ENCODE measurements at places on chromosomes 5 and 9.

- no peak for DNase-seq
Measured at GRCh38 chr9:106179191-106179590, 484.9 kb downstream of the TMEM38B start.

DNA sequence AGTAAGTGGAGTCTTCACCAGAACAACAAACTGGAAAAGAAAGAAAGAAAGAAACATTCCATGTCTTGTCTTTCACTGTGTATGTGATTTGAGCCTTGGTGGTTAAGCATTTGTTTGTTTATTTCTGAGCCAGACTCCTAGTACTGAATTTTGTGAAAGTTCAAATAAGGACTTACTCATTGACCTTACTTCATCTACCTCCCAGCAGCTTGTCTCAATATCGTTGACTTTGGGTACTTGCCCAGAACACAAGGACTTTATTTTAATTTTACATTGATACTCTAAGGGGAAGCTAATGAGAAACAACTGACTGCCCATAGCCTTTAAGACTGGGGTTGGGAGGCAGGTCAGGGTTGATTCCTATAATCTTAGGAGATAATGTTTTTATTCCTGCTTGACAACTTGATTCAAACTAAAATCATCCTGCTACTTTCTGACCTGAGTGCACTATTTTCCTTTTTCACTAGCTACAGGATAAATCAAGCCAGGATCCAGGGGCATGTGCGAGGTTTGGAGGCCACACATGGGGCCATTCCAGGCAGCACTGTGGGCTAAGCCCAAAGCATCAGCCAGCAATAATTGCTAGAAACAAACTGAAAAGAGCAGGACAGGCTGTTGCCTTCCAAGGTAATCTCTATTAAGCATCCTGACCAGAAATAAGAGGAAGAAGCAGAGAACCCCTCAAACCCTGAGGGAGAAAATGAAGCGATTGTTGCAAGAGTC is 138.9 kb upstream of the RUSC2 start:
- DNase-seq: no peak

GRCh38 chr9:134626571-134627416 is 14.8 kb upstream of the COL5A1 start:
- DNase-seq: no peak

- DNase-seq: no peak
Measured at GRCh38 chr5:127136908-127137307, 63.6 kb upstream of the C5orf63 start.

DNA sequence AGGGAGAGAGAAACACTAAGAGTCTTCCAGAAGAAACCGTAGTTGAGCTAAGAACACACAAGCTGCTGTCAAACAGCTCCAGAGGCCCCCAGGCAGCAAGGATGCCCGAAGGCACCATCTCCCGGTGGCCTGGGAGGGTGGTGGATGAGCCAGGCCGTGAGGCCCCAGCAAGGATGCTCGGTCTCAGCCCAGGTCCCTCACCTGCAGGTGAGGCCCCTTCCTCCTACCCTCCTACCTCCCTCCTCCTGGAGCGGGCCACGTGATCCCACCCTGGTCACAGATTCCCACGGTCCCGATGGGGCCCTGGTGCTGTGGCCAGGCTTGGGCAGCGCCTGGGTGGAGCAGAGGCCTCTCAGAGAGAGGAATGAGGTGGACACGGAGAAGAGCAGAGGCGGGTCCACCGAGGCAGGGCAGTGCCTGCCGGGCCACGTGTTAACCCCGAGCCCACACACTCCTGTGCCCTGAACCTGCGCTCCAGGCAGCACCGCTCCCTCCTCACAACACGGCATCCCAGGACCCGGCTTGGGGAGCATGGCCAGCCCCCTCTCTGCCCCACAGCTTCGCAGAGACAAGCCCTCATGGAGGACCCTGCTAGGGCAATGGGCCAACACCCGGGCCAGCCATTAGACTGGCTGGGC is 95.4 kb upstream of the SARDH start:
- no peak for DNase-seq

- DNase-seq: no peak
Measured at GRCh38 chr5:166910995-166911394, 1380.5 kb upstream of the WWC1 start.

- no peak for DNase-seq
Measured at GRCh38 chr9:131873891-131874440, 134.1 kb upstream of the RAPGEF1 start.

DNA sequence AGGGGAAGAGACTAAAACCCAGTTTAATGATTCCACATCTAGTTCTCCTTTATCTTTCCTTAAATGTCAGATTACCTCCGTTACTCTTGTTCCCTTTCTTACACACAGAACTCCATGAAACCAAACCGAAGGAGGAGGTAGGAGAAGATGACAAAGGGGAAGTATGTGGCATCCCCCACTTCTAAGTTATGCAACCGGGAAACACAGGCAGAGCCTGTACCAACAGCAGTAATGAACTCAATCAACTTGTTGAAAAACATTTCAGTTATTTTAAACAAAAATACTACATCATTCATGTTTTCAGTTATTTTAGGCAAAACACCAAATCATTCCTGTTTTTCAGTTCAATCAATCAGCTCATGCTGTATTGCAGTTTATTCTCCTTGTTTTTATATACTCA is 101.8 kb downstream of the PCSK1 start:
- no peak for DNase-seq

DNA sequence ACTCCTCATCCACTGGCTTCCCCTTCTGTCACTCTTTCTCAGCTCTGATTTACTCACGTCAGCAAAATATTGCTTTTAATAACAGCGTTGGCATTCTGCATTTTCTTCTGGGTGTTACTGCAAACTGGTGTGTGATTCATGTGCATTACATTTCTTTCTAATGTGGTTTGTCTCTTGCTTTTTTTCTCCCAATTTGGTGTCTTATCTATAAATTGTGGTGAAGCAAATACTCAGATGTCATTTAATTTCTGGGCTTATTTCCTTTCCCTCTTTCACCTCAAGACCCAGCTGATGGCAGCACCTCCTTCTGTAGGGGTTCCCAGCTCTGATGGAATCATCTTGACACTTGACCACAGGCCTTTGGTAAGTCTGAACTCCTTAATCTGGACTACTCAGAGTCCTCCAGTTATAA is 180.7 kb upstream of the ZNF618 start:
- no peak for DNase-seq

DNA sequence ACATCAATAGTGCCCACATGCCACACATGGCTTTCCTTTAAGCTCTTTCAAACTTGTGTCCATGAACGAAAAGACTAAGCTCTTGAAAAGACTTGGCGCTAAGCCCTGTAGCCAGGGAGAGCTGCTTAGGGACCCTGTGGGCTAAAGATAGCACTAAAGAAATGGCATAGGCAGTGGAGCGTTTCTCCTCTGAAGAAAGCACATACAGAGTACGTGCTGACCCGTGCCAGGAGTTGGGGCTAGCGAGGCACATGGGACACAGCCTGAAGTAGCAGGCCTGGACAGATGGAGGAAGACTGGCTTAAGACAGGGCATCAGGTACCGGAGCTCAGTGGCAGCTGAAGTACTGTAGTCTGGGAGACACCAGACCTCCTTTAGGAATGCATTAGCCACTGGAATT is 39.7 kb downstream of the ADGRV1 start:
- no peak for DNase-seq

DNA sequence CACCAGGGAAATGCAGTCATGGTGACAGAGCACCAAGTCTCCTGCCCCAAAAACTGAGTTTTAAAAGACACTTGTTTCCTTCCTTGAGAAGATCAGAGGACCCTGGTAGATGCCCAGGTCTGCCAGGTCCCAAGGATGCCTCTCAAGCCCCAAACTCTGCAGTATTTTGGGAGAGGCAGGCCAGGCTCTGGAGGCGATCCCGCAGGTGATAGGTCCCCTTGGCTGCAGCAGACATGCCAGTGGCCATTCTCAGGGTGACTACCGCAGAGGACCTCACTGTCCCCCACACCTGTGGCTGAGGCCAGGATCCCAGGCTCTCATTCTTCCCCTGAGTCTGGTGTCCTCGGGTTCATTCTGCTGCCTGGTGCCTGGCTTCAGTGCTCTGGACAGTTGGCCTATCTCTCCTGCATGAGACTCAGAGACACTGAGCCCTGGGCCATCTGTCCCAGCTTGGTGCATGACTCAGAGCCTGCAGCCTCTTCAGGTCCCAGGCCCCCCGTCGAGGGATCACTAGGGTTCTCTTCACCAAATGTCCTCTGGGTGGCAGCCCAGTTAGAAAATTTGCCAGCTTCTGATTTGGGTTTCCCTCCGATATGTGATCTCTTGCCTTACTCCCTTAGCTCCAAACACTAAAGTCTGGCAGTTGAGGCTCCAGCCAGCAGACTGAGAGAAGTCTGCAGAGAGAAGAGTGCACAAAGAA is 59.7 kb upstream of the GARNL3 start:
- DNase-seq: no peak

- no peak for DNase-seq
Measured at GRCh38 chr5:159785656-159786055, 130.6 kb upstream of the ADRA1B start.

DNA sequence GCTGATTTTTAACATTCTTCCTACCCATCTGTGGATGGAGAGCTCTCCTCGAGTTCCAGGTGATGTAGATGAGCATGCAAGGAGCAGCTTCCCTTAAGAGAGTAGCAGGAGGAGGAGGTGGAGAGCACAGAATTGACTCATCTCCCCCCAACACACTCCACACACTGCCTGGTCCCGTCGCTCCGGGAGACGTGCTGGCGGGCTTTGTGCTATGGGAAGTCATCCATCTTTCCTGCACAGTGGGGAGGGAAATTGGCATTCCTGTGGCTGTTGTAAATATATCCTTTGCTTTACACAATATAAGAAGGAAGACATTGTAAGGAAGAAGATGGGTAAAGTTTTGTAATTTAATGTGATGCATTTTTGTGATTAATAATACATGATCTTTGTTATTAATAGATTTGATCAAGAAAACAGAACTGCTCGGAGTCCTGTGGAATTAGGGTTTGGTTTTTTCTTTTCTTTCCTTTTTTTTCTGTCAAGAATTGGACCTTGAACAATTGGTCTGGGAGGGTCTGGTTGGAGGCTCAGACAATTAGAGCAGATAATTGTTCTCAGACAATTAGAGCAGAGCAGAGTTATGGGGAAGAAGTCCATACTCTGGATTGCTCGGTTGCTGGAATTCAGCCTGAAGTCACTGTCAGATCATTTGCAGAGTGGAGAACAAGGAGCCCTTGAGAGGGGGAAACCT is 297.8 kb downstream of the GADD45G start:
- no peak for DNase-seq

DNA sequence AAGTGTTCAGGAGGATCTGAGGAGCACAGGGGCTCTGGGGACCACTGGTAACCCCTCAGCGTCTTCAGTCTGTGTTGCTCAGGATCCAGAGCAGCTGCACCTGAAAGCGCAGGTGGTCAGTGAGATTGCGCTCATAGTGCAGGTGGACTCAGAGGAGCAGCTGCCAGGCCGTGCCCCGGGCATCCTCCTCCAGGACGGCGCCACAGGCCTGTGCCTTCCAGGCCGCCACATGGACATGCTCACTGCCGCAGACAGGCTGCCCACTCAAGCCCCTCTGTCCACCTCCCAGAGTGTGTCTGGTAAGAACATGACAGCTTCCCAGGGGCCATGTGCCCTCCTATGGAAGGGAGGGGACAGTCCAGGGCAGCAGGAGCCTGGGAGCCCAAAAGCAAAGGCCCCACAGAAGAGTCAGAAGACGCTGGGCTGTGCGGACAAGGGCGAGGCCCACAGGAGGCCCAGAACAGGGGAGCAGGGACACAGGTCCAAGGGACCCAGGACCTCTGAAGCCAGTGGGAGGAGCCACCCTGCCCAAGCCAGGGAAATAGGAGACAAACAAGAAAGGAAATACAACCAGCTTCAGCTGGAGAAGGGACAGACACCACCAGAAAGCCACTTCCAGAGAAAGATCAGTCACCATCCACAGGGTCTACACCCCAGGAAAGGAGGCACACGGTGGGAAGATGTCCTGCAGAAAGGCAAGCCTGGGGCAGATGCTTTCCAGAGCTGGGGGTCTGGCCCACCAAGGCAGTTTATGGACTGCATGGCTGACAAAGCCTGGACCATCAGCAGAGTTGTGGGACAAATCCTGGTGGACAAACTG is 5.2 kb downstream of the SPATA31E1 start:
- DNase-seq: no peak

GRCh38 chr5:4879693-4880303 is 260.3 kb upstream of the ADAMTS16 start:
- peak; percentile 49 for DNase-seq

- DNase-seq: no peak
Measured at GRCh38 chr9:33044677-33045282, 19.7 kb downstream of the DNAJA1 start.

- DNase-seq: no peak
Measured at GRCh38 chr5:127400539-127400938, 109.9 kb downstream of the MEGF10 start.

- DNase-seq: no peak
Measured at GRCh38 chr5:142315096-142315900, 9.5 kb downstream of the SPRY4 start.

DNA sequence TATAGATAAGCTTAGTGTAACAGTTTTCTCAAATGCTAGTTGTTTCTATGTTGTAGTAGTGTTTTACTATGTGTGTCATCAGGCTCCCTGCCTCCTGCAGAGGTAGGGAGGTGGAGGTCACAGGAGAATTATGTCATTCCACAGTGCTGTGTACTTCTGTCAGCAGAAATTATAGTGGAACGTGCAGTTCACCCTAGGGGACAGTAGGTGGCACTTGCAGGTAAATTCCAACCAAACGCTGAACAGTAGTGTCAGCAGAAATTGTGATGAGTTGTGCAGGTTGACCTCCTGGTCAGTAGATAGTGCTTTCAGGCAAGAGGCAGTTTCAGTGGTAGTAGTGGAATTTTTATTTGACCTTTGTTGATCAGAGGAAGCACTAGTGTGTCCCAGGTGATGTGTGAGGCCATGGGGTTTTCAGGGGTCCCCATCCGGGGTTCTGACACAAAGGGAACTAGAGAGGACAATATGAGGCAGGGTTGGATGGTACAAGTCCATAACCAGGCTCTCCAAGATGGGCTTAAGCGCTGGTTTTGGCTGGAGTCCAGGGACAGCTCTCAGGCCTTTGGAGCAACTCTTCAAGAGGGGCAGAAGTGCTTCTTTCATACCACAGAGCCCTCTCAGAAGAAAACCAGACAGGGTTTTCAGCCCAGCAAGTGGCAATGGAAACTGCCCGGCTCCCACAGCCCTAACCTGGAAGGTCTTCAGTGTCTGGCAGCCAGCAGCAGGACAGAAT is 402.9 kb downstream of the CYLC2 start:
- DNase-seq: no peak

DNA sequence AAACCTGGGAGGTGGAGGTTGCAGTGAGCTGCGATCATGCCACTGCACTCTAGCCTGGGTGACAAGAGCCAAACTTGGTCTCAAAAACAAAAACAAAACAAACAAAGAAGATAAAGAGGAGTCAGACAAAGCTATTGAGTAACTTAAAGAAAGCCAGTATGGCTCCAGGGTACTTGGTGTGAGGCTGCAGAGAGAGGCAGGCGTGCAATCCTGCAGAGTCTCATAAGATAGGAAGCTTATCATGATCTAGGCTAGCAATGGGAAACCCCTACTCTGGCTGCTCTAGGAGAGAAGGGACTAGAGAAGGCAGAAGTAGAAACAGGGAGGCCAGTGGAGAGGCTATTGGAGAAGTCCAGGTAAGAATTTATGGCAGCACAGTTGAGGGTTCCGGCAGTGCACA is 42.0 kb downstream of the ARRDC3 start:
- no peak for DNase-seq
